ENCODE measurements at places on chromosomes 16 and 17.

DNA sequence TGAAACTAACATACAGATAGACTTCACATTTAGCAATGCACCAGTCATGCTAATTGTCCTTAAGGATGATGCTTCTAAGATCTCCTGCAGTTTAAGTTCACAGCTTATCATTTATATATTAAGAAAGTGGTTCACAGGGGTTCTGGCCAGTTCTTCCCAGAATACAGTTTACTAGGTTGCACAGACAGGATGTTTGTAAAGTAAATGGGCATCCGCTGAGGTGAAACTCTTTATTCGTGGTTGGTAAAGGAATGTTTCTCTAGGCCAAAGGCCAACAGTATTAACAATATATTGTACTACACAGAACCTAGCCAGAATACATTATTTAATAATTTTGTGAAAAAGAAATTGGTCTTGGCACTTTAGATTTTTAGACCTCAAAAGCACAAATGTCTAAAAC lies 1427.3 kb downstream of the CDH8 start:
- no peak for DNase-seq

DNA sequence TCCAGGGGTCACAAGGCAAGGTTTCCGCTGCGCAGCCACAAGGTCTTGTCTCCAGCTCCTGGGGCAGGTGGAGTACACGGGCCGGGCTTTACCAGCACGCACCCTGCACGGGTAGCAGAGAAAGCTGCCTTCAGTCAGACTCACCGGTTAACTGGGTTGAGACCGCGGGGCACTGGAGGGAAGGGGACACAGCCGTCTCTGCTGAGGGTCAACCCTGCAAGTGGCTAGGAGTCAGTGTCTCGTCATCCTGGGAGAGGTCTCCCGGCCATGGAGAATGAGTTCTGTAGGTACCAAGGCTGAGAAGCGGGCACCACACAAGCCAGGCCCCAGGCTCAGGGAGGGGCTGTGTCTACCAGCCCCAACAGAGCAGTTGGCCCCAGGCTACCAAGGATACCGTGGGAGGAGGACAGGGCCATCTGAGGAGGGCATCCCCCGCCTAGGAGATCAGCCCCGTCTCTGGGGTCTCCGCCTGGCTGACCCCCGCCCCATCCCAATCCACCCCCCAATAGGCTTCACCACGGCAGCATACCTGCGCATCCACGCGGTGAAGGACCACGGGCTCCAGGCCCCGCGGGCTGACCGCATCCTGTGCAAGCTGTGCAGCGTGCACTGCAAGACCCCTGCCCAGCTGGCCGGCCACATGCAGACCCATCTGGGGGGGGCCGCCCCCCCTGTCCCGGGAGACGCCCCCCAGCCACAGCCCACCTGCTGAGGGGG lies 2.8 kb upstream of the PRRT2 start:
- DNase-seq = no peak

- no peak for DNase-seq
Observed at GRCh38 chr16:11660565-11660964, 7.7 kb upstream of the SNN start.

DNA sequence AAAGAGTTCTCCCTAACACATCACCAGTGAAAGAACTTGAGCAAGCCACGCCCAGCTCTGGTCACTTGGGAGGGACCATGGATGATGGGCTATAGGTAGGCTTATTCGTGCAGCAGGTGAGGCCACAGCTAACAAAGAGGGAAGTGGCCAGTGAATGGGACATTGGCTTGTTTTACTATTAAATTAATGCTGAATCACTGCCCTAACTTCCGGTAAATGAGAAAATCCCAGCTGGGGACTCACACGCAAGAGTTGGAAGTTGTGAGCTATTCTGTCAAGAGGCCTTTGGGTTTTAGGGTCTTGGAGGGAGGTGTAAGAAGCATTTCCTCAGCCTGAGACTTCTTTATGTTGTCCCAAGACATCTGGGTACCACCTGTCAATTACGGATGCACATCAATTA lies 315.3 kb downstream of the XYLT1 start:
- no peak for DNase-seq

DNA sequence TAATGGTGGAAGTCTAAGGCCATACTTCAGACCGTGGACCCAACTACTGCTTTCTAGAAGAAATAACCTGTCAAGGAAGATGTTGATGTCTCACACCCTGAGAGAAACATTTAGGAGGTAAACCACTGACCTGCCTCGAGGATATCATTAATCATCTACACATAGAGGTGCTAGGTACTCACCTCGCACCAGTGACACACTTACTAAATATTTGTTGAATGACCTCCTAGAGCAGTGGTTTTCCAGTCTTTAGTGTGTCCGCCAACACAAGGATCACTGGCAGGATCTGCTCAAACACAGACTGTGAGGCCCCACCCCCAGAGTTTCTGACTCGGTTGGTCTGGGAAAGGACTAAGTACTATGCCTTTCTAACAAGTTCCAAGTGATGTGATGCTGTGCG lies 197.4 kb upstream of the CACNG5 start:
- no peak for DNase-seq

DNA sequence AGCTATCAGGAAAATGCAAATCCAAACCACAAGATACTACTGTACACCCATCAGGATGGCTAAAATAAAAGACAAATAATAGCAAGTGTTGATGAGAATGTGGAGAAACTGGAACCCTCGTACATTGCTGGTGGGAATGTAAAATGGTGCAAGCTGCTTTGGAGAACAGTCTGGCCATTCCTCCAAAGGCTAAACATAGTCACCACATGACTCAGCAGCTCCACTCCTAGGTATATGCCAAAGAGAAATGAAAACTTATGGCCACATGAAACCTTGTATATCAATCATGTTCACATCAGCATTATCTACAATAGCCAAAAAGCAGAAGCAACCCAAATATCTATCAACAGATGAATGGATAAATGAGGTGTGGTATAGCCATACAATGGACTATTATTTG lies 28.5 kb downstream of the VAC14 start:
- no peak for DNase-seq

DNA sequence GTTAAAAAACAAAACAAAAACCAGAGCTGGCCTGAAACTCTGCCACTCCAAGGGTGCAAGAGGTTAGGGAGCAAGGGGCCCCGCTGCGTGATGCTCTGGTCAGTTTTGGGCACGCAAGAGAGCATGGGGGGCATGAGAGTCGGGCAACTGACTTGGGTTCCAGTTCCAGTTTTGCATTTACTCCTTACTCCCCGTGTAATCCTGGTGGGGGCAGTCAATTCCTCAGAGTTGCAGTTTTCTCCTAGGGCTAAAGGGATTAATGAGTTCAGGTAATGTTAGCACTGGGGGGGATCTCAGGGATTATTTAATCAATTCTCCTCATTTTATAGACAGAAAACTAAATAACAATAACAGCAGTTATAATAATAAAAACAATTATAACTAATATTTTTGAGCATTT lies 72.9 kb upstream of the PMFBP1 start:
- no peak for DNase-seq

- DNase-seq = no peak
Observed at GRCh38 chr16:56409195-56409594, 16.1 kb downstream of the AMFR start.

- DNase-seq = no peak
Observed at GRCh38 chr16:65845466-65846209, 520.9 kb upstream of the CDH5 start.

- no peak for DNase-seq
Observed at GRCh38 chr16:1057252-1057932, 15.2 kb upstream of the SSTR5 start.

DNA sequence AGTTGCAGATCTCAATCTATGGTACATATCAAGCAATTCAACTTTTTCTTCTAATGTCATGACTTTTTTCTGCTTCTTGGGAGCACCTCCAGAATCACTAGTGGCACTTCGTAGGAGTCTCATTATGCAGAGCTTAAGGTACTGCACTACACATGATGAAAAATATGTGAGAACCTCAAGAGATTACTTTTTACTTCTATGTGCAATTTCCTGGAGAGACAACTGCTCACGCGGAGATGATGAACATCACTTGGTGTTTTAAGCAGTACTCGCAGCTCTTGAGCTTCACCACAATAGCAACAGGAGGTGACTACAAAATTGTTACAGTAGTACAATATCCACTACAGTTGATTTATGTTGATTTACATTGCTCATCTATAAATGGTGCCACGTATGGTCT lies 79.7 kb downstream of the MRTFB start:
- DNase-seq = no peak

DNA sequence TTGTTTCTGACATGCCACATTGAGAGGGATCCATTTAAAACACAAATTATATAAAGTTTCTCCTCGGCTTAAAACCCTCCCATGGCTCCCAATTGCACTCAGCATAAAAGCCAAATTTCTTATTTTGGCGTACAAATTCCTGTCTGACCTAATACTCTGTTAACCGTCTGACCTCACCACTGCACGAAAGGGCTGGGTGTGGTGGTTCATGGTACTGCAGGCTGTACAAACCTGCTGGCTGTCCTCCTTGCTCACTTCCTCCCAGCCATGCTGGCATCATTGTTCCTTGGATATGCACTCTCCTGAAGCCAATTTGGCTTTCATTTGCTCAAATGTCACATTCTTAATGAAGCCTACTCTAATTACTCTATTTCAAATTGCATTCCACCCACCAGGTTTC lies 301.6 kb upstream of the C16orf82 start:
- DNase-seq = no peak

Measured in NCI-H1048 (cell line).